ENCODE measurements at places on chromosomes 16 and 17.

- peak; percentile 89 for DNase-seq
These were observed 44.9 kb downstream of the OTOA start for GRCh38 chr16:21708533-21709115.

DNA sequence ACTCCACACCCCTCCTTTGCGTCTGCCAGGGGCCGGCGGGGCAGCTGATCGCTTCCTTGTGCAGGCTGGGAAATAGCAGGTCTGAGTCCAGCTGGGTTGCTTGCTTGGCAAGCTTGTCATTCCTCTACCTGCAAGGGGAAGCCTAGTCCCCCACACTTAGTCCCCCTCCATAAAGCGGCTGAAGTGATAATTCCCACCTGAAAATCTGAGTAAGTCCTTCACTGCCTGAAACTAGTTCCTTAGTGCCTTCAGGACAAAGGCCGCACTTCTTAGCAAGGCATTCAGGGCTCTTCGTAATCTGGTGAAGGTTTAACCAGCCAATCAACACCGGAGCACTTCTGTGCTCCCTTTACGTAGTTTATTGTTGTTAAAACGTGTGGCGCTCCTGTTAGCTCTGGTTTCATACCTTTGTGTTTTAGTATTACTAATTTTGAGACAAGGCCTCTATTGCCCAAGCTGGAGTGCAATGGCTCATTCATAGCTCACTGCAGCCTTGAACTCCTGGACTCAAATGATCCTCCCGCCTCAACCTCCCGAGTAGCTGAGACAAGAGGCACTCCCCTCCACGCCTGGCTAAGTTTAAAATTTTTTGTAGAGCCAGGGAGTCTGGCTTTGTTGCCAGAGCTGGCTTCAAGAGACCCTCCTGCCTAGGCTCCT, 817 bp downstream of the PSKH1 start:
- no peak for DNase-seq

GRCh38 chr16:47887496-47887895, 268.3 kb downstream of the ABCC12 start:
- DNase-seq = no peak

- DNase-seq = no peak
These were observed 11.3 kb downstream of the AXIN2 start for GRCh38 chr17:65550075-65550662.

DNA sequence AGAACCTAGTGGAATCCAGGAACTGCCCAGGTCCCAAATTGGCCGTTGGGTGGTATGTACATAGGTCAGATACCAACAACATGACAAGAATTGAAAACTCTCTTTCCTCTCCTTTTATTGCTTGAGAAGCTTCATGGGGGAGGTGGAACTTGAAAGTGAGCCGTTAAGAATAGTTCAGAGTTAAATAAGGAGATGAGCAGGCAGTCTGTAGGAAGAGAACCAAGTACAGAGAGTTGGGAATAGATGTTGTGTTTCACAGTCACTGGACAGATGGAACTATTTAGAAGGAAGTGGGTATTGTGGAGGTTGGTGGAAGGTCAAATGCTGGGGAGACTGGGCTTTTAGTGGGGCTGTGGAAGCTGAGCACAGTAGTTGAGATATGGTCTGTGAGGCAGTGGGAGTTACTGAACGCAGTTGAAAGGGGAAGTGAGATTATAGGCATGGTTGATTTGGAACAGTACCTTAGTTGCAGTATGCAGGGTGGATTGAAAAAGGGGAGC, 26.4 kb downstream of the ARHGAP44 start:
- no peak for DNase-seq

GRCh38 chr17:51948128-51948527, 210.4 kb downstream of the CA10 start:
- DNase-seq = no peak

- no peak for DNase-seq
These were observed 325.5 kb downstream of the C16orf95 start for GRCh38 chr16:86991679-86992078.

GRCh38 chr17:51046514-51047384, 73.9 kb downstream of the SPAG9 start:
- no peak for DNase-seq

DNA sequence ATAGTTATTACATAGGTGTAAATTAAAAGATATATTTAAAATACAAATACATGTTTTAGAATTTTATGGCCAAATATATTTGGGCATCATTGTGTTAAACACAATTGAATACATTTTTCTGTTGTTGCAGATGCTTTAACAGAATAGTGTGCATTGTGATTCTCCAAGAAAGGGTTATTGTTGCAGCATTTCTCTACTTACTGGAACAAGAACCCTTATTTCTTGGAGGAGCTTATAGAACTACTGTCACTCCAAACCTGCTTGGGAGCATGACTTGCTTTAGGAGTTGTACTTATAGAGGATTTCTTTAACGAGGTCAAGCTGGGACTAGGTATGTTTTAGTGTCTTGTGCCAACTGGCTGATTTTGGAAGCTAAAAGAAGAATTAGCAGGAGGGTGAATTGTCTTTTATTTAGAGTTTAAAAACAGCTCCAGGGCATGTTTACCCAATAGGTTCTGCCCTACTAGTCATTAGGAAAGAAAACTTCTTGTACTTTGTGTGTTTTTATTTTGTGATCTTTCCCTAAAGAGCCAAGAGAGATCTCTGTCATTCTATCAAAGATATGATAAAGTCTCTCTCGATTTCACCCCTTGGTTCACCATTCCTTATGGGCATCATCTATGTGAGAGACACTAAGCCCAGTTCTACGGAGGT, 279.8 kb upstream of the SALL1 start:
- DNase-seq = no peak

DNA sequence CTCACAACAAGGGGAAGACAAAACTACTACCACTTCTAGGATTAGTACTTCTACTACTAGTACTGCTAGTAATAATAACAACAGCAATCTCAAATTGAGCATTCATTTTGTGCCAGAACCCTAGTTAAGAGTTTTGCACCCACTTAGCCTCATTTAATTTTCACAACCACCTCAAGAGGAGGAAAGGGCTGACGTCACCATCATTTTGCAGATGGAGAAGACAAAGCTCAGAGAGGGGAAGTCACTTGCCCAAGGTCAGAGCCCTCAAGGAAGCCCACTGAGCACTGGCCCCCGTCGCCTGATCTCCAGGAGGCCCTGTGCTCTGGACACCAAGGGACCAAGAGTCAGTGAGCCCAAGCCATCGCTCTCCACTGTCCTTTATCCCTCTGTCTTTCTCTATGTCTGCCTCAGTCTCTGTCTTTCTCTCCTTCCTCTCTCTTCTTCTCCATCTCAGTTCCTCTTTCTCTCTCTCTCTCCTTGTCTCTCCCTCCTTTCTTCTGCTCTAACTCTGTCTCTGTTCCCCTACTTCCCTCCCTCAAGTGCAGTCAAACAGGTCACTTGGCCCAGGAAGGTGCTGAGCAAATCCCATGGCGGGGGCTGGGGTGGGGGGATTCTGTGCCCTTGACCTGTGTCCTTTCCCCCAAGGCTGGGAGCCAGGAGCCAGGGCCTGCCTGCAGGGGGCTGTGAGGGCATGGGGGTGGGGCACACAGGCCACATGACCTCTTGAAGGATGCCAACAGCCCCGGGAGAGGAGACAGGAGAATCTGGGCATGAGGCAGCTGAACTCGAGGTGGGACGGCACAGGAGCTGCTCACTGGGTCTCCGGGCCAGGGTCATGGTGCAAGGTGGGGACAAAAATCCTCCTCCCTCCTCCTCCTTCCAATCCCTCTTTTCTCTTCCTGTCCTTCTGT, 11.2 kb upstream of the NGFR start:
- DNase-seq = no peak

DNA sequence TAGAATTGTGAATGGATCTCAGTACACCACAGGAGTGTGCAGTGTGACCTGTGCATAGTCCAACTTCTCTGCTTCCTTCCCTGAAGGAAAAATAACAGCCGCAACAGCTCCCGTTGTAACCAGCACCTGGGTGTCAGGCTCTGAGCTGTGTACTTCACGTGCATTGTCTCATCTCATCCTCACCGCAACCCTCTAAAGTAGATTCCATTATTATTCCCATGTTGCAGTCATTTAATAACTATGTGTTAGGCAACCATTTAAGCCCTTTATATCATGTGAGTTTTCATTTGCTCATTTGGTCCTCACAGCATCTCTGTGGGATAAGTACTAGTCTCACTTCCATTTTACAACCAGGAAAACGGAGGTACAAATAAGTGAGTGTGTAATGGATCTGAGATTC, 247.0 kb upstream of the MAF start:
- no peak for DNase-seq

DNA sequence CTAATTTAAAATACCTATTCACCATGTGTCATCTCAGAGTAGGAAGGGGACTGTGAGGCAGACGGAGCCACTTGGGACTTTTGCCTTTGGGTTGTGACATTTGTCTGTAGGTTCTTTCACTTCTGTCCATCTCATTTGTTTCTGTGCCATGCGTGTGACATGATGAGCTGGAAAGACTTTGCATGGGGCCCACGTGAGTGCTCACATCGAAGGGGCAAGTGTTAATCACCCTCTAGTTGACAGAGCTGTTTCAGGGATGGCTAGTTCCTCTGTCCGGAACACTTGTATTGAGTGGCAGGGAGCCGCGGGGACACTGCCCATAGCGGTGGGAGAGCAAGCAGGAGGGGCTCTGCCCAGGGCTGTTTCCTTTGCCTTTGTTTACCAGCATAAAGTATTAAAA, 112.0 kb downstream of the RPTOR start:
- DNase-seq = no peak
